ENCODE measurements at places on chromosomes 1 and 21.

- no peaks in the 10 kb centered on the region for H3K4me1 ChIP-seq
- no peaks in the 10 kb centered on the region for H3K36me3 ChIP-seq
- DNase-seq = no peak
- H3K4me3 ChIP-seq = no peak overlapping the region
- H3K27ac ChIP-seq = no peak overlapping the region
These were observed 91.2 kb upstream of the FAM78B start for GRCh38 chr1:166258017-166258416.

- no peak overlapping the region for H3K27ac ChIP-seq
- DNase-seq = no peak
- H3K4me3 ChIP-seq = no peak overlapping the region
- H3K36me3 ChIP-seq = no peaks in the 10 kb centered on the region
These were observed 116.7 kb downstream of the XCL2 start for GRCh38 chr1:168427051-168427450.

GRCh38 chr1:154862907-154863306 is 7.2 kb downstream of the KCNN3 start:
- H3K27ac ChIP-seq = no peak overlapping the region
- H3K4me1 ChIP-seq = no peaks in the 10 kb centered on the region
- H3K27me3 ChIP-seq = no peaks in the 10 kb centered on the region

- peak overlapping the region; percentile 55 for H3K4me3 ChIP-seq
- peaks cover 7% of the 10 kb centered on the region for H3K4me1 ChIP-seq
These were observed 39.8 kb upstream of the CLIC4 start for GRCh38 chr1:24705260-24706073.

DNA sequence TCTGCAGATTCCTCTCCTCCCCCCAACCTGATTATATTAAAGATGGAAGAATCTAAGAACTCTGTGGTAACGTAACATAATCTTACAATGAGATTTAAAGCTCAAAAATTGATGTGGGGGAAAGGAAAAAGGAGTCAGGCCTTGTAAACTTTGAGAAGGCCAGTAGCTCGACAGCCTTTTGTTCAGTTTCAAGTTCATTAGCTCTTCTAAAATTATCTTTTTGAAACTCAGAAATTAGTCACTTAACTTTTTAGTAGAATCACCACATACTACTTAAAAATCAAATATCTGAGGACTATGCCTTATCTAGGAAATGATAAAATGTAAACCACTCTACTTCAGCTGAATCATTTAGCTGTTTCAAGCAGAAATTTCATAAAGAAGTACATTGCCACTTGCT is 996.2 kb downstream of the AMY1C start:
- H3K27me3 ChIP-seq = no peaks in the 10 kb centered on the region
- no peak overlapping the region for H3K4me3 ChIP-seq
- DNase-seq = no peak
- no peaks in the 10 kb centered on the region for H3K4me1 ChIP-seq

DNA sequence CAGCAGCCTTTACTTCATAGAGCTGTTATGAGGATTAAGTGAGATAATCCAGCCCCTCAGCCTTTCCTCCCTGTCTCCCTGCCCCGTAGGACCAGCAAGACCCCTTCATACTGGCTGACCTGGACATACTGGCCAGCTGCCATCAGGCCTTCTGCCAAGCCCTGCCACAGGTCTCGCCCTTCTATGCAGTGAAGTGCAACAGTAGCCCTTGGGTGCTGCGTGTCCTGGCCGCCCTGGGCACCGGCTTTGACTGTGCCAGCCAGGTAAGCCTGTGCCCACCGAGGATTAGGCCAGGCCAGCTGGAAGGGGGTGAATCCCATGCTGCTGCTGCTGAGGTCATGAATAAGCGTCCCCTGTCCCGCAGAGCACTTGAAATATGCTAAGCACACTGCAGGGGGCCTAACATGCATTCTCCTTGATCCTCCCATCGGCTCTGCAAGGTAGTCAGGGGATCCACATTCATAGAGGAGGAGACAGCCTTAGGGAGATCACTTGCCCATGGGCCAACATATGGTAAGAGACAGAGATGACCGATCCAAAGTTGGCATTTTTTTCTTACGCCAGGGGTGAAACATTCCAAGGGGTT is 73.3 kb upstream of the TINAGL1 start:
- peaks cover 54% of the 10 kb centered on the region for H3K27me3 ChIP-seq
- no peak overlapping the region for H3K4me3 ChIP-seq
- H3K4me1 ChIP-seq = peaks cover 16% of the 10 kb centered on the region
- no peak for DNase-seq
- no peaks in the 10 kb centered on the region for H3K36me3 ChIP-seq

- no peaks in the 10 kb centered on the region for H3K36me3 ChIP-seq
- no peak for DNase-seq
- H3K4me3 ChIP-seq = no peak overlapping the region
- no peaks in the 10 kb centered on the region for H3K4me1 ChIP-seq
- H3K27me3 ChIP-seq = no peaks in the 10 kb centered on the region
These were observed 25.0 kb downstream of the RASSF5 start for GRCh38 chr1:206532368-206532767.

- H3K27ac ChIP-seq = no peak overlapping the region
- H3K4me1 ChIP-seq = peaks cover 24% of the 10 kb centered on the region
- no peak overlapping the region for H3K4me3 ChIP-seq
- peaks cover 89% of the 10 kb centered on the region for H3K27me3 ChIP-seq
These were observed 2.7 kb downstream of the DMBX1 start for GRCh38 chr1:46492269-46492853.

DNA sequence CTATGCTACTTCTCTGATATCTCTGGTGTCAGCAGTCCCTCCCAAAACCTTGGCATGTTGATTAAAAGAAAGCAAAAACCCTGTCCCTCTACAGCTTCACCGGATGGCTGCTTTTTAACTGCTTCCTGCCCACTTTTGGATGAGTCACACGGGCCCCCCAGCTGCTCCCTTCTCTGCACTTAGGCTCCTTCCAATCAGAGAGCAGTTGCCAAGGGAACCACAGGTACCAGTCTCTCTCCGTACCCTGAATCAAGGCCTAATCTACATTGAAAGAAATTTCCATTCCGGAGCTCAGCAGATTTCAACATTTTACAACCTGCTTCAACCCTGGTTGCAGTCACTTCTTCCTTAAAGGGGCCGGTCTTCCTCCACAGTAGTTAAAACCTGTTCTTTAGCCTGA is 70.6 kb upstream of the GJB5 start:
- DNase-seq = no peak
- H3K27ac ChIP-seq = no peak overlapping the region
- no peaks in the 10 kb centered on the region for H3K27me3 ChIP-seq
- H3K4me1 ChIP-seq = no peaks in the 10 kb centered on the region
- H3K4me3 ChIP-seq = no peak overlapping the region

DNA sequence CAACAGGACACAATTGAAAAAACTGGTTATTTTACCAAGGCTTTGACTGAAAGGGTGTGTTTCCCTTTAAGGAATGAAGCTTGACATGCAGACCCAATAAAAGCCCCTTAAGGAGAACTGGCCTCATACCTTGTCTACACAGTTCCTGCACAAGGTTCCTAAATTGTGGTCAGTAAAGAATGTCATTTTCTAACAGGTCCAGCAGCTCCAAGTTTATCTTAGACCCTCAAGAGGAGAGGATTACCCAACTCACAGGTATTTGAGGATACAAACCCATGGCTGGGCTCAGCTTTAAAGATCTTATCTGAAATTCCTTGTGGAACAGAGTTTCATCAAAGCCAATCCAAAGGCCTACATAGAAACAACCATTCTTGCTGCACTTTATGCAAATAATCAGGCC is 31.4 kb upstream of the CBR3 start:
- no peaks in the 10 kb centered on the region for H3K36me3 ChIP-seq
- no peak overlapping the region for H3K27ac ChIP-seq
- H3K27me3 ChIP-seq = no peaks in the 10 kb centered on the region
- no peak overlapping the region for H3K4me3 ChIP-seq

- H3K27me3 ChIP-seq = no peaks in the 10 kb centered on the region
- no peak overlapping the region for H3K4me3 ChIP-seq
- H3K36me3 ChIP-seq = no peaks in the 10 kb centered on the region
- no peak overlapping the region for H3K27ac ChIP-seq
- DNase-seq = no peak
- H3K4me1 ChIP-seq = no peaks in the 10 kb centered on the region
These were observed 308.3 kb upstream of the USP25 start for GRCh38 chr21:15421441-15421881.

- H3K36me3 ChIP-seq = no peaks in the 10 kb centered on the region
- no peak for DNase-seq
- H3K4me1 ChIP-seq = no peaks in the 10 kb centered on the region
- no peak overlapping the region for H3K27ac ChIP-seq
These were observed 42.2 kb downstream of the CLDN14 start for GRCh38 chr21:36437745-36438128.

DNA sequence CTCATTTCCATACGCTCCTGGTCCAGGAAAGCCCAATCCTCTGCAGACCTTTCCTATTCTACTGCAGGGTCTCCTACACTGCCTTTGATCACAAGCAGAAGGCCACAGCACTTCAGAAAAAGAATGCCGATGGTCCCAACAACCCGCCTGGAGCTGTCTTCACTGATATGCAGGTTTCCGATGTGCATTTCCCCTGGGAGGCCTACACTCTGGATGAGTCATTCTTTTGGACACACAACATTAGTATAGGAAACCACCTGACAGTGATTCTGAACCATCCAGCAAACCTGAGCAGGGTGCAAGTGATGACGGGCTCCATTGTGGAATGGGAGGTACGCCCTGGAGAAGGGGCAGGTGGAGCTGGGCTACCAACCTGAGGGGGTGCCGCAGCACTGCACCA is 15.0 kb downstream of the PCAT6 start:
- H3K27ac ChIP-seq = no peak overlapping the region
- no peak for DNase-seq

GRCh38 chr1:45891087-45891486 is 87.7 kb downstream of the MAST2 start:
- H3K4me3 ChIP-seq = no peak overlapping the region
- H3K27ac ChIP-seq = no peak overlapping the region
- no peaks in the 10 kb centered on the region for H3K4me1 ChIP-seq
- no peaks in the 10 kb centered on the region for H3K27me3 ChIP-seq
- DNase-seq = no peak
- no peaks in the 10 kb centered on the region for H3K36me3 ChIP-seq

DNA sequence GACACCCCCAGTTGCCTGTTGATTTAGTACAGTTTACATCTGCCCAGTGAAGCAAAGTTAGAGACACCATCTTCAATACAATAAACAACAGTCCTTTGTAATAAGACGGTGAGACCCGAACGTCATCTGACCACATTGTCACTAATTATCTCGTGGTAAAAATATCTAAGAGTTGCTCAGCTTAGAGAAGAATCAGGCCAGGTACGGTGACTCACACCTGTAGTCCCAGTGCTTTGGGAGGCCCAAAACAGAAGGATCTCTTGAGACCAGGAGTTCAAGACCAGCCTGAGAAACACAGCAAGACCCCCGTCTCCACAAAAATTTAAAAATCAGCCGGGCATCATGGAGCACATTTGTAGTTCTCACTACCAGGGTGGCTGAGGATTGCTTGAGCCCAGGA is 53.5 kb downstream of the CD34 start:
- H3K27ac ChIP-seq = no peak overlapping the region
- H3K27me3 ChIP-seq = no peaks in the 10 kb centered on the region
- peaks cover 56% of the 10 kb centered on the region for H3K4me1 ChIP-seq
- peaks cover 32% of the 10 kb centered on the region for H3K36me3 ChIP-seq
- no peak overlapping the region for H3K4me3 ChIP-seq

DNA sequence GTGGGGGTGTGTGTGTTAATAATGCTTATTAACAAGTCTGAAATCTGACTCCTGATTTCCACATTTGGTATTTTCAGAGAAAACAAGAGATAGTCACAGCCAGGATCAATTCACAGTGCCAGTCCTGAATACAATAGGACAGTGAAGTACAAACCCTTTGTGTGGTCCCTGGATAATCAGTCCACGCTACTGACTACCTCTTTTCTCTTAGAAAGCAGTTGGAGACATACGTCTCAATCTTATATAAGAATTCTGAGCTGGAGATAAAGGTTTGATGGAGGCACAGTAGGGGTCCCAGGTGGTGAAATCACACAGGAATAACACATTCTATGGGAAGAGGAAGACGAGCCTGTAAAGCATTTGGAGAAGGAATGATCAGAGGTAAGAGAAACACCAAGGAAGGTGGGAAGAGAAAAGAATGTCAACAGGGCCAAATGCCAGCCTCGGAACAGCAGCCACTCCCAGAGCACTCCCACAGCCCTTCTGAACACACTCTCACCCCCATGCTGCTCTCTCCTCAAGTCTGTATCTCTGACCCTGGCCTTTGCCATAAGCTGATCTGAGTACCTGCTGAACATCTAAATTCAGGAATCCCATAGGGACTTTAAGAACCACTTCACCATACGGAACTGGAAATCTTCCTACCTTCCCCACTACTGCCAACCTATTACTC is 48.6 kb downstream of the TRAF5 start:
- no peak for DNase-seq
- no peak overlapping the region for H3K27ac ChIP-seq
- H3K4me1 ChIP-seq = no peaks in the 10 kb centered on the region
- H3K27me3 ChIP-seq = no peaks in the 10 kb centered on the region
- peaks cover 8% of the 10 kb centered on the region for H3K36me3 ChIP-seq

GRCh38 chr1:113012149-113012548 is 56.2 kb upstream of the SLC16A1 start:
- H3K27ac ChIP-seq = no peak overlapping the region
- no peaks in the 10 kb centered on the region for H3K27me3 ChIP-seq
- no peaks in the 10 kb centered on the region for H3K4me1 ChIP-seq
- H3K4me3 ChIP-seq = no peak overlapping the region

DNA sequence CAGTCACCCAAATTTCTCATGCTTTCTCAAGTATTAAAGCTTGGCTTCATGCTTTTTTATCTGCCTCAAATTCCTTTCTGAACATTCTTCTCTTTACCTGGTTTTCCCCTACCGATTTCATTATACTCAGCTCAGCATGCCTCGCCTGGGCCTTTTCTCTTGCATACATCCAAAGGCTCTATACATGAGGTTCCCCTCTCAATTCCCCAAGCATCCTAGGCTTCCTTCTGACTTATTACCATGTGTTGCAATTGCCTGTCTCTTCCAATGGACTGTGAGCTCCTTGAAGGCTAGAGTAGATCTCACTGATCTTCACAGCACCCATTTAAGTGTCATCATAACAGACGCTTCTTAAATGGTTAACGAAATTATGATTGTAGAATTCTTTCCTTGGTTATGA is 24.1 kb upstream of the CYP4A22 start:
- no peak for DNase-seq
- H3K4me1 ChIP-seq = no peaks in the 10 kb centered on the region
- no peak overlapping the region for H3K4me3 ChIP-seq
- no peaks in the 10 kb centered on the region for H3K27me3 ChIP-seq
- no peak overlapping the region for H3K27ac ChIP-seq

GRCh38 chr1:213414911-213415310 is 363.9 kb downstream of the RPS6KC1 start:
- peaks cover 8% of the 10 kb centered on the region for H3K27me3 ChIP-seq
- no peaks in the 10 kb centered on the region for H3K4me1 ChIP-seq
- no peak overlapping the region for H3K27ac ChIP-seq
- no peak overlapping the region for H3K4me3 ChIP-seq
- no peak for DNase-seq

- no peaks in the 10 kb centered on the region for H3K36me3 ChIP-seq
- no peak overlapping the region for H3K27ac ChIP-seq
- H3K4me1 ChIP-seq = no peaks in the 10 kb centered on the region
These were observed 40.4 kb downstream of the ATP6V1G3 start for GRCh38 chr1:198500096-198500495.

Measured in T-cell (primary cell).